ENCODE measurements at places on chromosomes 13 and 19.

GRCh38 chr13:114204894-114205293 is 25.8 kb downstream of the CFAP97D2 start:
- DNase-seq = peak; percentile 22

- DNase-seq = peak; percentile 69
These were observed 19.2 kb downstream of the CEACAM6 start for GRCh38 chr19:41774515-41774980.

- DNase-seq = no peak
These were observed 14.9 kb downstream of the HNRNPM start for GRCh38 chr19:8459520-8460270.

- DNase-seq = peak; percentile 11
These were observed 692 bp downstream of the ZNF234 start for GRCh38 chr19:44142059-44142433.

GRCh38 chr13:56893843-56894242 is 246.9 kb upstream of the PRR20A start:
- no peak for DNase-seq

DNA sequence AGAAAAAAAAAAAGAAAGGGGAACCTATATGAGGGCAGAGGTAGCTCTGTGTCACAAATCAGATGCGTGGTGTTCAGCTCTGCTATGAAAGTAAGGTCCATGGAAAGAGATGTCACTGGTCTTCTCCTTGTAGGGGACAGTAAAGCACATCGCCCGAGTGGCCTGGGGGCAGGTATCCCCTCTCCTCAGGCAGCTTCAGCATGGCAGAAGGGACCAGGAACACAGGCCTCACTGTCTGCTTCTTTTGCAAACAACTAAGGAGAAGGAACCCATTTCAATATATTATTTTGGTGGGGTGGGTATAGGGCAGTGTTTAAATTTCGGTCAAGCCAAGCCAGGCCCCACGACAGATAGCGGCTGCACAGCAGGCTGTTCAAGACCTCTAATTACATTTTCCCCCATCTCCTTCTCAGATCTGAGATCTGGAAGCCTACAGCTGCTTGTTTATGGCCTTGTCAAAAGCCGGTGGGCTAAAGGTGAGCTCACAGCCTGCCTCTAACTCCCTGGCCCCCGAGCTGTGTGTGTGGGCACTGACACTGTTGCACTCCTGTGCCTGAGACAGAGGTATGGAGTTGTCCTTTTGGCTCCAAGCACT is 72.8 kb downstream of the HSPH1 start:
- no peak for DNase-seq

DNA sequence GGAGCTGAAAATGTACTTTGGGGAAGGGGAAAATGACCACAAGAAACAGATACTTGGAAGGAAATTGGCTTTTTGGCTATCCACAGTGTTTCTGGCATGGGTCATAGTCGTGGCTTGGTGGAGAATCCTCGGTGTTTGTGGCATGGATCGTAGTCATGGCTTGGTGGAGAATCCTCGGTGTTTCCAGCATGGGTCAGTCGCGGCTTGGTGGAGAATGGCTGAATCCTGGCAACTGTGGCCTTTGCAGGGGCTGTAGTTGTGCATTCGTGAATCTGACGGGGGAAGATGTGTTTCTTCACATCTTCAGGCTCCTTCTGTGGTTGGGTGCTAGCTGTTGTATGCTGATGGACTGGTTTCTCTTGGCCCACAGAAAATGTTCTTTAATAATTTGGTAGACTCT is 61.7 kb upstream of the MCF2L start:
- no peak for DNase-seq

GRCh38 chr19:34943861-34944573 is 17.3 kb downstream of the ZNF30 start:
- no peak for DNase-seq

GRCh38 chr19:46618670-46619231 is 6.1 kb downstream of the PTGIR start:
- peak; percentile 52 for DNase-seq

DNA sequence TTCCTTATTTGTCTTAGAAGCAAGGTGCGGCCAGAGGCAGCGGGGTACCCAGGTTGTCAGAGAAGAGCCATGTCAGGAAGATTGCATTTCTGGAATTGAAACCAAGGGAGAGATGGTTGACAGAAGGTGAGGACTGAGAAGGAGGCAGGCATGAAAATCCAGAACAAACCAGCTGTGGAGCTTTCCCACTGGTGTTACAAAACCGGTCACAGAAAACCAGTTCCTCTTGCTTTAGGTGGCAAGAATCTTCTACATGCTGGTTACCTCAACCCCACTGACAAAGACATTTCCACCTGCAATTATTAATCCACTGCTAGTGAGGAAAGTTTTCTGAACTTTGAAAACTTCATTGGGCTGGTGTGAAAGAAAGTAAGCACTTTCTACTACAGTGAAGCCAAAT is 64.0 kb upstream of the MED4 start:
- DNase-seq = no peak

GRCh38 chr19:34475026-34475974 is 6.3 kb upstream of the WTIP start:
- peak; percentile 70 for DNase-seq

DNA sequence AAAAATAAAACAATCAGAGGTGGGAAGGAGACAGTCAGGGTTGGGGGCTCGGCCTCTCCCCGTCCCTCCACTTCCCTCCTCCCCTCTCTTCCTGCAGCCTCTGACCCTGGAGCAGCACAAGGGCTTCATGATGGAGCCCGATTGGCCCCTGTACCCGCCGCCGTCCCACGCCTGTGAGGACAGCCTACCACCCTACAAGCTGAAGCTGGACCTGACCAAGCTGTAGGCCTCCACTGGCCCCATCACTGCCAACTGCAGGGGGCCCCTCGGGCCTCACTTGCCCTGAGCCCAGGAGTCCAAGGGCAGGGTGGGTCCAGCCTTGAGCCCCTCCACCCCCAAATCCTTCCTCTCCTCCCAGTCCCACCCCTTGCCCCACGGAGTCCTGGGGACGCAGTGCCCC is 7.6 kb downstream of the TMEM59L start:
- DNase-seq = no peak

DNA sequence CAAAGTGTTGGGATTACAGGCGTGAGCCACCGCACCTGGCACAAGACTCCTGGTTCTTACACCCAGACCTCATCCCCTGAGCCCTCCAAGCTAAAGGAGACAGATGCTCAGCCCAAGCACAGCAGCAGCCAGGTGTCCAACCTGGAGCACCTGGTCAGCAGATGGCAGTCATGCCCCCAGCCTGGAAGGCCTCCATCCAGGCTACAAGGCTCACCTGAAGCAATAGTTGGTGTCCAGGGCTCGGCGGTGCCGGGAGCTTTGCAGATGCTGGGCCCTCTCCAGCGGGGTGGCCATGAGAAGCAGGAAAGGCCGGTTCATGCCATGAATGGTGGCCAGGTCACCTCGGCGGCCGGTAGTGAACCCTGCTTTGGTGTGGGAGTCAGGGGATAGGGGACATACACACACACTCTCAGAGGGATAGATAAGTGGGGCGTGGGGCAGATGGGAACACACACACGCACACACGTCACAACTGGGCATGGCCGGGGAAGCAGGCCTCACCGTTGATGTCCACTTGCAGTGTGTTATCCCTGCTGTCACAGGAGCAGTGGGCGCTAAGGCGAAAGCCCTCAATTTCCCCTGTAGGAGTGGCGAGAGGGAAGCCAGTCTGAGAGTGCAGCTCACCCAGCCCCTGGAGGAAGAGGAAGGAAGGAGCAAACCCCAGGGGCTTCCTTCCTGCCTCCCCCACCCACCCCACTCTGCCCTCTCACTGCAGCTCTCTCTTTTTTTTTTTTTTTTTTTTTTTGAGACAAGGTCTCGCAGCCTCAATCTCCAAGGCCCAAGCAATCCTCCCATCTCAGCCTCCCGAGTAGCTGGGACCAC is 11.8 kb downstream of the TGFB1 start:
- peak; percentile 29 for DNase-seq

- no peak for DNase-seq
These were observed 12.4 kb downstream of the SBNO2 start for GRCh38 chr19:1161716-1162115.

DNA sequence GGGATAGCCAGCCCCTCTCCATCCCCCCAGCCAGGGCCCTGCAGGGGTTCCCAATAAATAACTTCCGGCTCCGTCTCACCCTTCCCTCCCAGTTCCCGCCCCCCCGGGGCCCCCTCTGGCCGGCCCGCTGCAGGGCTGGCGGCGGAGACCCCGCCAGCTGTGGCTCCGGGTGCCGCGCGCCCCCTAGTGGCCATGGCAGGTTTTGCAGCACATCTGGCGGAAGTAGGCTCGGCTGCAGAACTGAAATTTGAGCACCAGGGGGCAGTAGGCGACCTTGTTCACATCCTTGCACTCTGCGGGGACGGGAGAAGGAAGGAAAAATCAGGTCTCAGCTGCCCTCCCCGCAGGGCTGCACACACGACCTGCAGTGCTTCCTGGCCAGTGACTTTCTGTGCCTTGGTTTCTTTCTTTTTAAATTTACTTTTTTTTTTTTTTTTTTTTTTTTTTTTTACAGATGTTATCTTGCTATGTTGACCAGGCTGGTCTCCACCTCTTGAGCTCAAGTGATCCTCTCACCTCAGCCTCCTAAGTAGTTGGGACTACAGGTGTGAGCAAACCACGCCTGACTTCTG is 3.6 kb upstream of the MYO1F start:
- DNase-seq = peak; percentile 92

DNA sequence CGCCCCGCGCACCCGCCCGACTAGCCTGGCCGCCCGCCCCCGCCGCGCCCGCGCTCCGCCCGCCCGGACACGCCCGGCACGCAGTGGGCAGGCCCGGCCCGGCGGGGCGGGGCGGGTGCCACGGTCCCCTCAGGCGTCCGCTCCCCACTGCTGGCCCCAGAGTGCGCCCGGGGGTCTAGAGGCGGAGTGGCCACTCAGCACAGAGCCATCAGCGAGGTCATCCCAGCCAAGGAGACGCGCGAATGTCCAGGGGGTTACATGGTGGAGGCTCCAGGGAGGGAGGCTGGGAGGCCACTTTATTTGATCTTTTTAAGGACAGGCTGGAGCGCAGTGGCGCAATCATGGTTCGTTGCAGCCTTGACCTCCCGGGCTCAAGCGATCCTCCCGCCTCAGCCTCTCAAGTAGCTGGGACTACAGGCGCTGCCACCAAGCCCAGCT is 236 bp upstream of the TINCR start:
- DNase-seq = no peak

- no peak for DNase-seq
These were observed 15.1 kb downstream of the BRCA2 start for GRCh38 chr13:32330441-32330840.

GRCh38 chr19:46839752-46840497 is 10.7 kb downstream of the AP2S1 start:
- no peak for DNase-seq

GRCh38 chr19:50551034-50551714 is 17.1 kb downstream of the LRRC4B start:
- DNase-seq = no peak

- no peak for DNase-seq
These were observed 11.9 kb downstream of the ZIC5 start for GRCh38 chr13:99959540-99960230.

DNA sequence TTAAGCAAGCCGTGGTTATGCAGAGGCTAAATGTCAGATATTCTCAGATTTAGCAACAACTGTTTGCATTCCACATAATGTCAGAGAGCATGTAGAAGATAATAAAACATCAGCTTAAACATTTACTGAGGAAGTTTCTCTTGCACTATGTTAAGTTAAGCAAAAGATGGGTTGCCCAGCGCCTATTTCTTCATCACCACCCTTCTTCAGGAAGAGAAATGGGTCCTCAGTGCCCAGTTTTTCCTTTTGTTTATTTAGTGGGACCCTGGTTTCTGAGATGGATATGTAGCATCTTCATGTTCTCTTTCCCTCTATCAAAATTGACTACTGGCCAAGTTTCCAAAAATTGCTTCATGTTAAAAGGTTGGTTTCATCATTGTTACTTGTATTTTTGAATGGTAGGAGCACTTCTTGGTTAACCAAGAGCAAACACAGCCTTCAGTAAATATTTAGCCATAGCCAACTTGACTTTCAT is 356.8 kb downstream of the RFC3 start:
- no peak for DNase-seq

- no peak for DNase-seq
These were observed 15.2 kb downstream of the KLF5 start for GRCh38 chr13:73074014-73074413.

- DNase-seq = no peak
These were observed 27.1 kb downstream of the TSSK6 start for GRCh38 chr19:19487950-19488874.

DNA sequence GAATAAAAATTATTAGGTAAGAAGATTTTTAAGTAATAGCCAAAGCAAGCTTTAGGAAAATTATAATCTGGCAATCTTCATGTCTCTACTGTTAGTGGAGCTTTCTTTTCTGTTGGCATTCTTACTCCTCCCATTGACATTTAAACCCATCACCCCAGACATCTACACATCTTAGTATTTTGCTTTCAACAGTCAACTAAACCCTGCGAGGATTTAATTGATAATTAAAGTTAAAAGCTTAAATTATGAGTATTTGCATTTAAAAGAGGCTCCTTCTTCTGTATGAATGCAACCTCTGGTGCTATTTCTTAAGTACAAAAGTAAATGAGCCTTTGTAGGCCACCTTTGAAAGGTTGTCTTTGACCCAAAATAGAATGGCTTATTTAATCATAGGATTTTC is 148.1 kb downstream of the DACH1 start:
- DNase-seq = no peak

- no peak for DNase-seq
These were observed 107.3 kb downstream of the GADD45B start for GRCh38 chr19:2582984-2583956.

DNA sequence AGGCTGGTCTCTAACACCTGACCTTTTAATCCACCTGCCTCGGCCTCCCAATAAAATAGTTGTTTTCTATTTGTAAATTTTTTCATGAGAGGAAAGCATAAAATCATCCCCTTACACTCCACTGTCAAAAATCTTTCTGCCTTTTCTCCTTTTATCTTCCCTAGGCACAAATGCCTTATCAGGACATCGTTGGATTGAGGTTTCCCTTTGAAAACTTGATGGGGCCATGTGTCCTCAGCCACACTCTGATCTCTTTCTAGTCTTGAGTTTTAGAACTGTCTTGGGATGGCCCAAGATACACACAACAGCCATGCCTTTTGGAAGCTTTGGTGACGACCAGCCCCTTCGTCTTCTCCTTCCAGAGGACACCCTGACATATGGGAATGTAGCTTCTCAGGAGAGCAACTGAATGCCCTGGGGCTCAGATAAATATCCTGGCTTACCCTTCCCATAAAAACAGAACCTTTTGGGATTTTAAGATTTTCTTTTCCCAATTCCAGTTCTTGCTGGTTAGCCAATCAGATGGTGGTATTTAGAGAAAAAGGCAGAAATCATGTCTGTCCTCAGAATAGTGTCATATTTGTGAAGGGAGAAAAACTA is 112.4 kb downstream of the ZNF429 start:
- no peak for DNase-seq

GRCh38 chr19:2967972-2968371 is 9.4 kb upstream of the TLE6 start:
- no peak for DNase-seq

GRCh38 chr13:104900191-104900817 is 1635.2 kb downstream of the EFNB2 start:
- DNase-seq = no peak

GRCh38 chr13:32878163-32878562 is 138.1 kb upstream of the KL start:
- DNase-seq = no peak
